ENCODE measurements at places on chromosomes 6 and 20.

DNA sequence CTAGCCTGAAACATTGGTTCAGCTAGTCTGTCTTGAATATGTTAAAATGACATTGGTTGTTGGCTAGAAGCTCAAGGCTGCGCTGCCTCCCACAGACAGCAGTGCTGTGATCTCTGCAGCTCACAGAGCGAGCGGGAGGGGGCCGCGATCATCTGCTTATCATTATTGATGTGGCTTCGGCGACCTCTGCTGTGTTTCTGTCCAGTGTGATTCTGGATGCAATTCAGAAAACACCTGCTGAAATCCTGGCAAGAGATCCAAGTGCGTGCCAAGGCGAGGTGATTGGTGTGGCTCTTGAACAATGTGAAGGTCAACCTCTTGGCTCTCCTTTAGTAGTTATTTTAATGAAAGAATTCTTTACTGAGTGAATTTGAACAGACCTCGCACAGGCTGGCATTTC is 142.3 kb upstream of the SASH1 start:
- no peak for DNase-seq

GRCh38 chr6:75755704-75756103 is 6.7 kb downstream of the MYO6 start:
- no peak for DNase-seq

GRCh38 chr6:122449069-122449468 is 22.5 kb downstream of the SERINC1 start:
- no peak for DNase-seq

DNA sequence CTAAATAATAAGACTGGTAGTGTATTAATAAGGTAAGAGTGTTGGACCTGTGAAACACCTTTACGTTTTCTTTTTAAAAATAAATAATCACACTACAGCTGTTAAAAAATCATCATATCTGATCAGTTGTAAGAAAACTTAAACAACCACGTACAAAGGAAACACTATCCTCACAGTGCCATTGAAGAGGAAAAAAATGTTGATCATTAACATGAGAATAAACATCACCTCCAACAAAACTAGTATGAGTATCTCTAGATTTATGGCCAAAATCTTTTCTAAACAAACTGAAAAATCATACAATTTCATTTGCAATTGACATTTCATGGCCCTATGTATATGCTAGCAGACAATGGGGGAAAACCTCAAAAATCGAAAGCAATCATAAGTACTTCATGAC is 590 bp downstream of the EYS start:
- no peak for DNase-seq

DNA sequence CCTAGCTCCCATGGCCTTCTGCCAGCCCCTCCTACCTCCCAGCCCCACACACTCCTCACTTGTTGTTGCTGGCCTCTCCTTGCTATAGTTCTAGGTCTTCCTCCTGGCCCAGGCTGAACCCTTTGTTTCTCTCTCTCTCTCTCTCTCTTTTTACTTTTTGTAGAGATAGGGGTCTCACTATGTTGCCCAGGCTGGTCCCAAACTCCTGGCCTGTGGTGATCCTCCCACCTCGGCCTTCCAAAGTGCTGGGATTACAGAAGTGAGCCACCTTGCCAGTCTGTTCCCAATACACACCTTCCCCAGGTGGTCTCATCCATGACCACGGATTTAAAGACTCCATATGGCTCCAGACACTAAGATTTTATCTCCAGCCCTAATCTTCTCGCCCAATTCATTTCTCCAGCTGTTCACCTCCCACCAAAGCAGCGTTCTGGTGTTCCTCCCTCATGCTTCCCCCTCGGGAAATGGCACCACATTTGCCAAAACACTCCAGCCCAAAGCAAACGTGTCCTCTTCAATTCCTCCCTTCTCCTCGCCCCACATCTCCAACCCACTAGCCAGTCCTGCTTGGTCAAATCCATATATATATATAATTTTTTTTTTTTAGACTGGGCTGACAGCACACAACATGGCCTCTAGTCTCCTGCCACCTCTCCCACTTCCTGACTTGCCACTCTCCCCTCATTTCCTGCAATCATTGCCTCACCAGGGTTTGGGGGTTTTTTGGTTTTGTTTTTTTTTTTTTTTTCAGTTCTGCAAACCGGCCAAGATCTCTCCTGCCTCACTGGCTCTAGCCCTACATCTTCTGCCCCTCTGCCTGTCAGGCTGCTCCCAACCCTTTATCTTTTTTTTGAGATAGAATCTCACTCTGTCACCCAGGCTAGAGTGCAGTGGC is 104.4 kb downstream of the NCR2 start:
- no peak for DNase-seq

- no peak for DNase-seq
These were observed 212.4 kb downstream of the GMPR start for GRCh38 chr6:16450821-16451220.

GRCh38 chr6:32234934-32235333 is 11.1 kb upstream of the NOTCH4 start:
- no peak for DNase-seq

DNA sequence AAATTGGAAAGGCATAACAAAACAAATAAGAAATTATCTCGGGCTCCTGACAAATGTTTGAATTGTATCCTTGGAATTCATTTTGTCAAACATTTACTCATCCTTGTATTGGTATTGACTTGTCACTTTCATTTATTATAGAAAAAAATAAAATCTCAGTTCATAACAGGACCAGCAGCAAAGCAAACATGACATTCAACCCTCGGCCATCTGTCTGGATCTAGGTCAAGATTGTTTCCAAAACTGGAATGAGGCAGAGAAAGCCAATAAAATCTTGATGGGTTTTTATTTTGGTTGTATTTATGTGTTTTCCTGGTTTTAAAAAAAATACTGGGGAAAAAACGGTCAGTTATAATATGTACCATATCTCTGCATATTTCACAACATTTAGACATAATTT is 42.9 kb upstream of the FABP7 start:
- DNase-seq, result no peak

DNA sequence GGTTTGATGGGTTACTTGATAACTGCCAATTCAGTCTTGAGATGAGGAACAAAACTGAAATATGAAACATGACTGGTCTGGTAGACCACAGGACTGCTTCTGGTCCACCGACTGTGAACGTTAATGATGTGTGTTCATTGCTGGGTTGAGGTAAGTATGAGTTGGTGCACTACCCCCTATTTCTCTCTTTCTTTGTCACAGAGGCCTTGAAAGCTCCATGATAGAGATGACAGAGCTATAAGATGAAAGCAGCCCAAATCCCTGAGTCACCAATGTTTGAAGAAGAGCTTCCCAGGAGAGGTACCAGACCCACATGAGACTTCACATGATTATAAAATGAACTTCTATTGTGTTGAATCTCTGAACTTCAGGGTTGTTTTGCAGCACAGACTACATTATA is 555.5 kb downstream of the PTPRT start:
- no peak for DNase-seq

GRCh38 chr20:61203320-61203719 is 48.7 kb upstream of the CDH4 start:
- DNase-seq, result no peak

Data from stimulated activated CD4-positive, alpha-beta T cell treated with anti-CD3 and anti-CD28 coated beads, Interleukin-4, amount 100 ng/mL, for 48 hours (primary cell).